ENCODE measurements at places on chromosomes 12 and 14.
A peak's percentile ranks its signal among the peaks of the same experiment; 100 is the strongest.

DNA sequence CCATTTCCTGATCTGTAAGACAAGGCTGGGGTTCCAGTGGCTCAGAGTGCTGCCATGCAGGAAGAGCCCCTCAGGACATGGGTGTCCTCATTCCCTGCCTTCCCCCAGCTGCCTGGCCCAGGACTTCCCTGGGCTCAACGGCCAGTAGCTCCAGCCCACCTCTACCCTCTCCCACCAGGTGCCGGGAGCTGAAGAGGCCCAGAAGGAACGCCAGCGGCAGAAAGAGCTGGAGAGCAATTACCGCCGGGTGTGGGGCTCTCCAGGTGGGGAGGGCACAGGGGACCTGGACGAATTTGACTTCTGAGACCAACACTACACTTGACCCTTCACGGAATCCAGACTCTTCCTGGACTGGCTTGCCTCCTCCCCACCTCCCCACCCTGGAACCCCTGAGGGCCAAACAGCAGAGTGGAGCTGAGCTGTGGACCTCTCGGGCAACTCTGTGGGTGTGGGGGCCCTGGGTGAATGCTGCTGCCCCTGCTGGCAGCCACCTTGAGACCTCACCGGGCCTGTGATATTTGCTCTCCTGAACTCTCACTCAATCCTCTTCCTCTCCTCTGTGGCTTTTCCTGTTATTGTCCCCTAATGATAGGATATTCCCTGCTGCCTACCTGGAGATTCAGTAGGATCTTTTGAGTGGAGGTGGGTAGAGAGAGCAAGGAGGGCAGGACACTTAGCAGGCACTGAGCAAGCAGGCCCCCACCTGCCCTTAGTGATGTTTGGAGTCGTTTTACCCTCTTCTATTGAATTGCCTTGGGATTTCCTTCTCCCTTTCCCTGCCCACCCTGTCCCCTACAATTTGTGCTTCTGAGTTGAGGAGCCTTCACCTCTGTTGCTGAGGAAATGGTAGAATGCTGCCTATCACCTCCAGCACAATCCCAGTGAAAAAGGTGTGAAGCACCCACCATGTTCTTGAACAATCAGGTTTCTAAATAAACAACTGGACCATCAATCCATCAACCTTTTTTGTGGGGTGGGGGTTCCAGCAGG is 17.6 kb downstream of the AGAP2 start:
- DNase-seq: no peak

DNA sequence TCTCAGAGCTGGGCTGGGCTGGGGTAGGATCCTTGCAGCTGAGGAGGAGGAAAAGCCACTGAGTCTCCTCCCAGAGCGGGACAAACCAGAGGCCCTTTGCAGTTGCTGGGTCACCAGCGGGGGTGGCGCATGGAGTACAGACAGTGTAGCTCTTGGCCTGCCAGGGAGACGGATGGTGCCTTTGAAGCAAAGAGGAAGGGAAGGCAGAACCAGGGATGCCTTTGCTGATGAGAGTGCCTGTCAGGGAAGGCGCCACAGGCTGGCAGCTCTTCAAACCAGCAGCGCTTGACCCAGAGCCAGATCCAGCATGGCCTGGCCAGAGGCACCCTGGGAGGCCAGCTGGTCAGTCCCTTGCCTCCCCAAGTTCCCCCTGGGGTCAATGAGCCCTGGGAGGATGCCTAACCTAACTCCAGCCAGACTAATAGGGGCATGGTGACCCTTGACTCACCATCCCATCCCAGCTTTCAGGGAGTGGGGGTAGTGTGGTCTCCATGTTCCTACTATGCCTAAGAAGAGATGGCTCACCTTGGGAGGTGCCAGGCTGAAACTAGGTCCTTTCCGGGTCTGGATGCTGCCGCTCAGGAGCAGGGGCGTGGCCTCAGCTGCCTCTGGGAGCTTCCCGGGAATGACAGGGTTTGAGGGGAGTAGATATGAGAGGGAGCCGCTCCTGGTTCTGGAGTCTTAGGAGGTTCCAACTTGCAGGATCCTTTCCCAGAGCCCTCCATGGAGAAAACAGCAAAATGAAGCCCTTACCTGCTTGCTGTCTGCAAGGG is 19.8 kb downstream of the VASH1 start:
- DNase-seq: no peak

DNA sequence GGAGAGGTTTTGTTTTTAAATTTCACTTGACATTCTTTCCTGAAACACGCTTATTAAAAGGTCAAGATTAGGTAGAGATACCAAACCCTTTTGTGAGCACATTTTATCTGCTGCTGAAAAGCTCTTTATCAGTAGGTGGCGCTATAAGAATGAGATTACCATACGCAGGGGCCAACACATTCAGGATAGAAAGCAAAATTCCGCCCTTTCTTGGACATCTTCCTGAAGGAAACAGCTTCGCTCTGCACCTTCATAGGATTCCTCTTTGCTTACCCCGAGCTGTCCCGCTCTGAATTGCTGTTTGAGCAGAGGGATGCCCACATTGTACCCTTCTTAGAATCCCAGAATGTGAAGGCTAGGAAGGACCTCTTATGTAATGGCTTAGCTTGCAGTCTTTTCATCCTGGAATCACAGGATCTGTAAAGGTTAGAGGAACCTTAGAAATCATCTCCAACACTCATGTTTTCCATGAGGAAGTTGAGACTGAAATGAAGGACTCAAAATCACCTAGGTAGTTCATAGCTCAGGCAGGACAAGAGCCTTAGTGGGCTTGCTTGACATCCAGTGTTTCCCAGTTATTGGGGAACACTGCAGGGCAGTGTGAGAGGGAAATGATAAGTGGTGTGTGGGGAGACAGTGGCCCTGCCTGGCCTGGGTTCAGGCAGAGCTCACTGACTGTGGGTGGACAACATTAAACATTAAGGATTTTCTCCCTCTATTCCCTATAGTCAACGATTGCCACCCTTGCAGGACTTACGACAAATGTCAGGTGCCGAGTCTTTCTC is 38.7 kb upstream of the CRY1 start:
- peak; percentile 62 for DNase-seq

- DNase-seq: peak; percentile 16
These were observed 141.1 kb downstream of the SLC41A2 start for GRCh38 chr12:104816845-104817503.

GRCh38 chr14:61515436-61516117 is 179.7 kb upstream of the HIF1A start:
- no peak for DNase-seq

DNA sequence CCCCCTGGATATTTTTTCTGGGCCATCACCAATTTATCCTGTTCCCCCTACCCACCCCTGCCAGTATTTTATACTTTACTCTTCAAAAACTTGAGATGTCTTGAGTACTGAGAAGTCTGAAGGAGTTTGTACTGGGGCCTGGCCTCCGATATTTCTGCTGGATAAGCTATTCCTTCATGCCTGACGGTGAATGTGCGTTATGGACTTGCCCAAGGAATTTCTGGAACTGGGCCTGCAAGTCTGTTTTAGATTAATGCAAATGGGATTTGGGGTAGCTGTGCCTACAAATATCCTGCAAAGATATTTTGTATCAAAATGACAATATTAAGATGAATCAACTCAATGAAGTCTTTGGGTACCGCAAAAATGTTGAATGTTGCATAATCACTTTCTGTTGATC is at the start of gene PTCSC3:
PTCSC3 (minus strand) TSS at position 199 of the 400 bp plus-strand sequence.
- peak; percentile 77 for DNase-seq

GRCh38 chr14:61132894-61133293 is 148.2 kb downstream of the TMEM30B start:
- no peak for DNase-seq

GRCh38 chr14:95255013-95255412 is 64.7 kb downstream of the CLMN start:
- no peak for DNase-seq

DNA sequence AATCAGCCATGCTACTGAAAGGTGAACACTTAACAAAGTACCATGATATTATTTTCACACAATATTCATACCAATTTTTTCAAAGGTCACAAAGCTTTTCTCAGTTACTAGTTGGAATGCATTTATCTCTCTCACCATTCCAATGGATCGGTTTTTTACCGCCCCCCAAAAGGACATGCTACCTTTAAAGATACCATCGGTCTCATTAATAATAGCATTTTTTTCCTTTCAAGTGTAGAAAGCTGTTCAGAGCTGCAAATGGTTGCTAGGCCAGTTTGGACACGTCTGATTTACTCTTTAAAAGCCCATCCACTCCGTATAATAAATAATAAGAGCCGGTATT is 34.9 kb upstream of the STON2 start:
- no peak for DNase-seq

DNA sequence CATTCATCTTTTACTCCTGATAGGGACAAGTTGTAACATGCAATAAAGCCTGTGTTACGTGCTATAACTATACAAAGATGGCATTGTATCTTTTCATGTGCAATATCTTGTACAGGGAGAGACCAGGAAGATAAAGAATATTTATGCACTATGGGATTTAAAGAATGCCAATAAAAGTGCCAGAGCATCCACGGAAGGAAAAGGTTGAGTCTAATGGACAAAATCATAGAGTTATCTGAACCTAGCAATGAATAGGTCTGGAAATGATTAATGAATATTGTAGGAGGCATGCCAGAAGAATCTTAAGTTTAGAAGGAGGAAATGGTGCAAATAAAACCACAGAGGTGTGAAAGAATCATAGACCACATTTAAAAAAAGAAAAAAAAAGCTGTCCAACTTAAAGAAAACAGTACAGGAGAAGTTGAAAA is 263.9 kb downstream of the KCNC2 start:
- DNase-seq: no peak

GRCh38 chr14:82490397-82490796 is 956.7 kb upstream of the SEL1L start:
- DNase-seq: no peak

DNA sequence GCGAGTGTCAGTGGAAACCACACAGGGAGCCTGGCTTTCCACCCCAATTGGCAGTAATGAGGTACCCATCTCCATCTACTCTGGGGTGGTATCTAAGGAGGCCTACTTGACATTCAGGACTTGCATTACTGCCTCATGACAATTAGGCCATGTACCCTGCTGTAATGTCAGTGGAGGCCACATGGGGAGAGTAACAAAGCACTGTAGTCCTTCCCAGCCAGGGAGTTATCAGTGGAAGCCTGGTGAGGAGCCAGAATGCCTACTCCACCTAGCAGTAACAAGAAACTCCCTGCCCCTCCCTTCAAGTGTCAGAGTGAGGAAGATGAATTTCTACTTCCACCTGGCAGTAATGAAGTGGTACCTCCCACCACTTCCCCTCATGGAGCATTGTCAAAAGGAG is 12.5 kb downstream of the TIMM9 start:
- DNase-seq: no peak

Measured in fibroblast of skin of right biceps (primary cell).